Dermis lymphatic vessel endothelial cell (primary cell): ENCODE measurements at places on chromosomes 6 and 20. TPM values are rescaled to one million over a fixed set of nuclear protein-coding genes. Genes with fewer than 3 reads are reported as not detected.

Gene DST
- total RNA-seq = 172 and 231 TPM in 2 replicates

Gene LINC00237
- total RNA-seq = not detected in 2 replicates

Gene SLC2A10
- 6.9 and 7.6 TPM in 2 replicates for total RNA-seq

Gene CFB
- total RNA-seq = 0.09 and 0.22 TPM in 2 replicates

Gene RIMS1
- total RNA-seq = 29.5 and 34.7 TPM in 2 replicates

Gene VSX1
- not detected in 2 replicates for total RNA-seq

Gene HSPA1L
- total RNA-seq = 1.2 and 1.5 TPM in 2 replicates

Gene PAK5
- not detected in 2 replicates for total RNA-seq

Gene EPPIN
- not detected in 2 replicates for total RNA-seq

Gene SPTLC3
- total RNA-seq = 0.22 and 1.0 TPM in 2 replicates

Gene IRAK1BP1
- 2.1 and 3.2 TPM in 2 replicates for total RNA-seq

Gene REV3L
- total RNA-seq = 20.2 and 28.4 TPM in 2 replicates

Gene PPIL1
- 16.8 TPM in 2 replicates for total RNA-seq
